ENCODE measurements at places on chromosomes 7 and 10.

- DNase-seq = no peak
These were observed 282.6 kb downstream of the CAMK1D start for GRCh38 chr10:12631787-12632562.

DNA sequence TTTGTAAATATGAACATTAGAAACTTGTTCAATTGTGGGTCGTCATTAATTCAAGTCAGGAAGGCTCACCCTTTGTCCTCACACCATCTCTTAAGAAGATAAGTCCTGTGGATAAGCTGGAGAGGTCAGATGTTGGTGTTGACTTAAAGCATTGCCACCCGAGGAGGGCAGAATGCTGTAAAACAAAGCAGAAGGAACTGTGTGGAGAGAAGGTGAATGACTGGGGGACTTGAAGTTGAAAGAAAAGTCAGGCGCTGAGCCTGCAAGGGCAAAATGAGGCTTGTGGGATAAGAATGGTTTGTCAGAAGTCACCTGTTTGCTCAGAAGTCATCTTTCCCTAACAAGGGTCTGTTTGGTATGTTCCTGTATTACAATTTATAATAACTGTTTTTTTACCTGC is 9.1 kb downstream of the RPA3 start:
- no peak for DNase-seq

DNA sequence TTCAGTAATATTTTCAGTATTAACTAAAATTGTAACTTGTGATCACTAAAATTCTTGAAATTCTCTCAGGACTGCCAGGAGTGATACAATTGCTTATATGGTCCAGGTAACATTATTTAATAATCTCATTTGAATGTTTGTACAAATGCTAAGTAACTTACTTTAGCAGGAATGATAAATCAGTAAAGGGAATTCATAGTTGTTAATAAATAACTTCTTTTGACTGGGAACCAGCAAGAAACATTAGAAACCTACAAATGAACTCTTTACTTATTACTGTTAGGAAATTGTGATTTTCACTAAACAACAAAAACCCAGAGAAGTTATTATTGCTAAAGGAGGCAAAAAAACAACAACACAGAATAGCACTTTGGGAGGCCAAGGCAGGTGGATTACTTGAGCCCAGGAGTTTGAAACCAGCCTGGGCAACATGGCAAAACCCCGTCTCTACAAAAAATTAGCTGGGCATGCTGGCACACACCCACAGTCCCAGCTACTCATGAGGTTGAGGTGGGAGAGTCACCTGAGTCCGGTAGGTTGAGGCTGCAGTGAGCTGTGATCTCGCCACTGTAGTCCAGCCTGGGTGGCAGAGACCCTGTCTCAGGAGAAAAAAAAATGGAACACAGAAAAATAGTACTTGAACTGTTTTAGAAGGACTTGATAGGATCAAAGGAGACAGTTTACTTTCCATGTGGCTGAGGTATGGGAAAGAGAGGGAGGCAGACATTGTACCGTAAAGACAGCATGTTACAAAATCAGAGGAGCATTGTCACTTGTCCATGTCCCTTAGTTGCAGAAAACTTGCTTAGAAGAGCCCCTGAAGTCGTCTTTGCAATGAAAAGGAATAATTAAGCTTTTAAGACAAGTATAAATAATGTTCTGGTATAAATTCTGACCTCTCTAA is 53.1 kb downstream of the SHOC2 start:
- no peak for DNase-seq

DNA sequence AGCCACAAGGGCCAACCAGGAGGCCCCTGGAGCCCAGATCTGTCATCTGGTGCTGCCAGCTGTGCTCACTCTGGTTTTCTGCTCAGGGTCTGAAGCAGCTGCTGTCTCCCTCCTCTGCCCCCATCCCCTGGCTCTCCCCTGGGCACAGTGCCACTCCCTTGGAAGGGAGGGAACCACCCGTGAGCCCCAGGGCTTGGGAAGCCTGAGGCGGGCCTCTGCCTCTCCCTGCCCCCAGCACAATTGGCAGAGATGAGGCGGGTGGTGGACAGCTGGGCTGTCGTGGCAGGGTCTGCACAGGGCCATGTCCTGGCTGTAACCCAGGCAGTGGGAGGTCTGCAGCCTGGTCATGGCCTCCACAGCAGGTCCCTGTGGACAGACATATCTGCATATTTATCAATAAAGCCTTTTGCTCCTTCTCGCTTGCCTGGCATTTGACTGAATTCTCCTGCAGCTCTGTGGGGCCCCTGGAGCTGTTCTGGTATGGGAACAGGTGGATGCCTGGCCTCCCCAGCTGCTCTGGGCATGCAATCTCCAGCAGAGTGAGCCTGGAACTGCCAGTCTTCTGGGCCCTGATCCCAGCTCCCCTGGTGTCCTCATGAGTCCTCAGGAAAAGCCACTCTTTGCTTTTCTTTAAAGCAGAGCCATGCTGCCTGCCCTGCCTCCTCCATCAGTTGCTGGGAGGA is 1.6 kb upstream of the ANKRD2 start:
- DNase-seq = no peak
